ENCODE measurements at places on chromosomes 4 and X.

- no peak for DNase-seq
Measured at GRCh38 chr4:110245577-110245976, 47.2 kb upstream of the ELOVL6 start.

- no peak for DNase-seq
Measured at GRCh38 chrX:118736394-118737010, 9.1 kb downstream of the IL13RA1 start.

DNA sequence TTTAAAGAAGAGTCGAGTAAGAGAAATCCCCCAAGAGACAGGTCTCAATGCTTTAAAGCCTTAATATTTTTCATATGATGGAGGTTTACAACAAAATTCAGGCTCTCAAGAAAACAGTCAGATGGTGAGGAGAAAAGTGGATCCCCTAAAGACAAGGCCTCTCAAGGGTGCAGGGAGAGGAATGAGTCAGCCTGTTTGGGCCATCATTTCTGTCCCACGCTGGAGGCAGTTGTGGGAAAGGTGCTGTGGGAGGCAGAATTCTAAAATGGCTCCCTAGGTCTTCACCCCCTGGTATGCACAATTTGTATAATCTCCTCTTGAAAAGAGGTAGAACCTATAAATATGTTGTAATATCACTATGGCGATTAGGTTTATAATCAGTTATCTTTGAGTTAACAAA is 4.6 kb upstream of the TIFA start:
- DNase-seq = no peak

DNA sequence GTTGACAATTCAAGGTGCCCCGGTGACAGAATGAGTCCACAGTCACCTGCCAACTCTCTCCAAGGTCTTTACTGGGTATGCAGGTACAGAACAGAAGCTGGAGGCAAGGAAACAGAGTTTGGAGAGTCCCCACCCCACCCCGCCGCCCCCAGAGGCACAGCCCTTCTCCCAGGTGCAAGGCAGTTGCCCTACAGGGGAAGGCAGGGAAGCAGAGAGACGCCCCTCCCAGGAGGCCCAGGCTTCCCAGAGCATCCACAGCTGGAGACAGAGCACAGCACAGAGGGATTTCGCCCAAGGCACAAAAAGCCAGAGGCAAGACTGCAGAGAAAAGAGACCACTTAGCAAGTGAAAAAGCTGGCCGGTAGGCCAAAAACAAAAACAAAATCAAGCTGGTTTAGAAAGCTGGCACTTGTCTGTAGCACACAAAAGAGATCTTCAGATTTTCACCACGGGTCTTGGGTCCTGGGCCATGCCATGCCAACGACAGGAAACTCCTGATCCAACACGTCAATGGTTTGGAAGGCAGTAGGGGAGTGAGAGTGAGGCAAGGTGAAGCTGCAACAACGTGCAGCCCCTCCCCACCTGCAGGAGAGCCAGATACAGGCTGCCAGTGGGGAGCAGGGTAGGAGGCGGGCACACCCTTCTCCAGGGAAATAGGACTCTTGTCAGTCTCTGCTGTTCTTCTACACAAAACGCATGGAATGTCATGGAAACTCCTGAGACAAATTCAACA is 113.3 kb downstream of the AFAP1 start:
- DNase-seq = no peak

DNA sequence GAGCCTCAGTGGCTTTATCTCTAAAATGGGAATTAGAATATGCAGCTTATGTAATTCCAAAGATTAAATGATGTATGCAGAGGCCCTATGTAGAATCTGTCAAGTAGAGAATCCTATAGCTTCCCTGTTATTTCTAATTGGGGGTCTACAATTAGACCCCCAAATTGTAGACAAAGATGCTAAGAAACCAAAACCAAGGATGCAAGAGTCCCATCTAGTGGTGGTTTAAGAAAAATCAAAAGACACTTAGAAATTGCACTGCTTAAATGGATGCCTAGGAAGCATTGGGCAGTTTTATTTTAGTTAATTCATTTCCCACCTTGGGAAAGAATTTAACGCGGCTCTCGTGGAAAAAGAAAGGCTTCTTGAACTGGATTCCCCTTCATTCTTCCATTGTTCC is 115.2 kb downstream of the GABRA2 start:
- DNase-seq = peak; percentile 19

- no peak for DNase-seq
Measured at GRCh38 chr4:6812766-6813165, 30.2 kb downstream of the KIAA0232 start.

- DNase-seq = no peak
Measured at GRCh38 chrX:31497086-31497485, 425.2 kb upstream of the FTHL17 start.

DNA sequence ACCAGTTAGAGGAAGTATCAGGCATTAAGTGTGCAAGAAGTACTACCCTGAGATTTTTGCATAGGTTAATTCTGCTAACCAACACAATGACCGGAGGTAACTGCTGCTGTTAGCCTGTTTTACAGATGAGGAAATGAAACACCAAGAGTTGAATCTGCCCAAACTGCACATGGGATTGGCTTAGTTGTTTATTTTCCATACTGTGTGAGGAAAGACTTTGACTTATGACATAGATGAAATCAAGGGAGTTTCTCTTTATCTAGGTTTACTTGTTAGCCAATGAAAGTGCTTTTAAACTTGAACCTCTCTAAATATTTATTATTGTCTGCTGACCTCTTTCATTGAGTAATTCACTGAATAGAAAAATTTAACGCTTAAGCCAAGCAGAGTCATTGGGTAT is 10.3 kb downstream of the GUCY1B1 start:
- no peak for DNase-seq

DNA sequence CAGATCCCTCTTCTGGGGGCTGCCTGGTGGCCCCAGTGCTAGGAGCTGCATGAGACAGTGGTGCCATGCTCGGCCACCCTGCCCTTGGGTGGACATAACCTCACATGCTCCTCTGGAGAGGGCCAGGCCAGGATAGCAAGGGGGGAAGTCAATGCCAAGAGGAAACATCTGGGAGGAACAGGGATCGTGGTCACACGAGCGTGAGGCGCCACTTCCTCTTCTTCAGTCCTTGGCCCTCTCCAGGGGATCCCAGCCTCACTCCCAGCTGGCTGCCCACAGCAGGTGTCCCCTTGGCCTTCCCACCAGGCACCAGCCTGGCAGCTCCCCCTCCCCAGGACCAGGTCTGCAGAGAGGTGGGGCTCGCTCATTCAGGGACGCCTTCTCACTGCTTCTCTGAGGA is 28.6 kb downstream of the TBC1D14 start:
- DNase-seq = no peak

- DNase-seq = peak; percentile 40
Measured at GRCh38 chr4:1752284-1753041, 31.1 kb downstream of the TACC3 start.

- peak; percentile 76 for DNase-seq
Measured at GRCh38 chr4:57110640-57111511, 691 bp upstream of the IGFBP7 start.

- DNase-seq = no peak
Measured at GRCh38 chr4:10619220-10619619, 65.3 kb downstream of the CLNK start.

DNA sequence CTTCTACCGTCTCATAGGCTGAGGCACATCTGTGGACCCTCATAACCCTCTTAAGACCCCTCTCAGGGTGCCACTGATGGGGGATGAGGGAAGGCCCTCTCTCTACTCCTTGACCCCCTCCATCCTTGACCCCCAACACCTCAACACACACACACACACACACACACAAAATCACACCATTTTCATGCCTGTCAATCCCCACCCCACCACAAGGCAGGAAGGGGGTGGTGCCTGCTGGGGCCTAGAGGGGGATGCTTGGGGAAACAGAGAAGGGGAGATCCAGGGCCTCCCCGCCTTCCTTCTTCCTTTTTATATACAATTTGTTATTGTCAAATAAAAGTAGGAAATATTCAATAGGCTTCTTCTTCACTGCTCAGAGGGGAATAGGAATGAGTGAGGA is 1.2 kb upstream of the EBP start:
- no peak for DNase-seq

- peak; percentile 55 for DNase-seq
Measured at GRCh38 chrX:48854898-48855297, 19.5 kb upstream of the PCSK1N start.

- DNase-seq = no peak
Measured at GRCh38 chr4:113109106-113109718, 59.8 kb downstream of the ANK2 start.

DNA sequence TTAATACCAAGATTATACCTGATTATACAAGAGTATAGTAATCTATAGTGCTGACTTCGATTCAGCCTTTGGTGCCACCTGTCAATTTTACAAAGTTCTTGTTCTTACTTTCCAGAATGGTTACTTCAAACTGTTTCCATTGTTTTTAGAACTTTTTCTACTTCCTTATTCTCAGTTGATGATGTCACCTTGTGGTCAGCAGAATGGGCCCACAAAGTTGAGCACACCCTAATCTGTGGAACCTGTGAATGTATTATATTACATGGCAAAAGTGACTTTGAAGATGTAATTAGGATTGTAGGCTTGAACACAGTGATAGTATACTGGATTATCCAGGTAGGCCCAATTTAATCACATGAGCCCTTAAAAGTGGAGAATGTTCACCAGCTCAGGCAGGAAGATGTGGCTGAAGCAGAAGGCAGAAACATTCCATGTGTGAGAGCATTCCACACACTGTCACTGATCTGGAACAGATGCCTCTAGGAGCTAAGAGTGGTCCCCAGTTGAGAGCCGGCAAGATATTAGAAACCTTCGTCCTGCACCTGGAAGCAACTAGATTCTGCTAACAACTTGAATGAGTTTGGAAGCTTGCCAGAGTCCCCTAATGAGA is 6.3 kb upstream of the SGMS2 start:
- no peak for DNase-seq

DNA sequence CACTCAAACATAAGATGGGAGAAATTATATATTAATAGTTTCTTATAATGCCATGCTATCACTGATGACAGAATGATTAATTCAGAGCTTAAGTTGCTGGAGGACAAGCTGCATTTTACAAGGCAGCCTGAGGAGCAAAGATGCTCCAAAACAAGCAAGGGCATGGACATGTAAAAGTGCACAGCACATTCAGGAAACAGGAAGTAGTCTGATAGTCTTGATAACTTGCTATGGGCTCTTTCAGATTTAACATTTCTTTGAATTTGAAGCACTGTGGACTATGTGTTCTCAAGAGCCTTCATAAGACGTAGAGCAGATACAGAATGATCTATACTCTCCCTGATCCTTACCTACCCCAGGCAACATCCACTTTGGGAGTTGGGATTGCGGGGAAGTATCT is 50.0 kb downstream of the AMMECR1 start:
- DNase-seq = no peak

DNA sequence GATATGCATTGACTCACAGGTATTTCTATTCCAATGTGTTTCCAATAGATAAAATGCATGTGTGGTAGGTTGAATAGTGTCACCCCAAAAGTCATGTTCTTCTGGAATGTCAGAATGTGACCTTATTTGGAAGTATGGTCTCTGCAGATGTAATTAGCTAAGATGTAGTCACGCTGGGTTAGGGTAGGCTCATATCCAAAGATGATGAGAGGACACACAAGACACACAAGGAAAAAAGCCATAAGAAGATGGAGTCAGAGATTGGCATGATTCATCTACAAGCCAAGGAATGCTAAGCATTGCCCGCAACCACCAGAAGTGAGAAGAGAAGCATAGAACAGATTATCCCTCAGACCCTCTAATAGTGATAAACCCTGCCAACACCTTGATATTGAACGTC is 17.5 kb downstream of the ZNF330 start:
- no peak for DNase-seq

- peak; percentile 54 for DNase-seq
Measured at GRCh38 chr4:147481577-147482109, 746 bp downstream of the EDNRA start.

- no peak for DNase-seq
Measured at GRCh38 chrX:31319586-31319985, 247.7 kb upstream of the FTHL17 start.

DNA sequence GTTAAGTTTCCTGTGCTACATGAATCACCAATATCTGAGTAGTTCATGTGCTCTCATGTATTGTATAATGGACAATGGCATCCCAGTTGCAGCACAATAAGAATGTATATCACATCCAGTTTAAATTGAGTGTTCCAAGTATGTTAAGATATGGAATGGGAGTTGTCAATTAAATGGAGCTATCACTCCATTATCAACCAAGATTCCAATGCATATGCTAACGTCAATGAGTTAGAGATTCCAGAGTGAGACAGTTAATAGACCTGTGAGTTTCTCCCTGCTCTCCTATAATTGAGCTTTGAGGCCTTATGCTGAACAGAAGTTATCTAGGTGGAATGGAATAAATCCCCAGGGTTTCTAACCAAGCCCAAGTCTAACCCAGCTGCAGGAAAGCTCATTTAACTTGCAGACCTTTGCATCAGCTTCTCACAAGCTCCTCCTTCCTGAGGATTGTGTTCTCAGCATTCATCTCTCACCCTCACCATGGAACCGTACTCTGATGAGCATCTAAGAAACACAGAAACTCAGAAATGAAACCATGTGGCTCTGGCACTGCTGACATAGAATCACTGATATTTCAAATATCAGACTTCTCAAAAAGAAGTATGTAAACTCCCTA is 84.8 kb downstream of the TIGD2 start:
- peak; percentile 89 for DNase-seq

GRCh38 chr4:187602339-187603092 is 393.1 kb upstream of the ZFP42 start:
- no peak for DNase-seq

GRCh38 chr4:14254926-14255325 is 627.4 kb upstream of the BOD1L1 start:
- DNase-seq = no peak
